NCI-H1092 (cell line): ENCODE measurements at places on chromosomes 6 and 20.

DNA sequence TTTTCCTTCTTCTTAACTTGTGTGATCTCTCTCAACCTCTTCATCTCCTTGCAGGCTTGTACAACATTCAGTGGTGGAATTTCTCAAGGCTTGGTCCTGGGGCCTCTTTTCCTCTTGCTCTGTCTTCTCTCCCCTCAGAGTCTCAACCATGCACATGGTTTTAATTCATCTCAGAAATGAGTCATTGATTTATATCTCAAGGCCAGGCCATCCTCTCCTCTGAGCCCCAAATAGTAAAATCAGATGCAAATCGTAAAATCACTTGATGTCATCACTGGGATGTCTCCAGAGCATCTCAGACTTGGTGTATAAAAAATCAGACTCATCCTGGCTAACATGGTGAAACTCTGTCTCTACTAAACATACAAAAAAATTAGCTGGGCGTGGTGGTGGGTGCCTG is 85.0 kb downstream of the FNDC1 start:
- no peak for DNase-seq

- no peak for DNase-seq
These were observed 778 bp upstream of the LIN28B start for GRCh38 chr6:104955927-104956730.

- no peak for DNase-seq
These were observed 45.1 kb downstream of the OGFRL1 start for GRCh38 chr6:71333697-71334096.

DNA sequence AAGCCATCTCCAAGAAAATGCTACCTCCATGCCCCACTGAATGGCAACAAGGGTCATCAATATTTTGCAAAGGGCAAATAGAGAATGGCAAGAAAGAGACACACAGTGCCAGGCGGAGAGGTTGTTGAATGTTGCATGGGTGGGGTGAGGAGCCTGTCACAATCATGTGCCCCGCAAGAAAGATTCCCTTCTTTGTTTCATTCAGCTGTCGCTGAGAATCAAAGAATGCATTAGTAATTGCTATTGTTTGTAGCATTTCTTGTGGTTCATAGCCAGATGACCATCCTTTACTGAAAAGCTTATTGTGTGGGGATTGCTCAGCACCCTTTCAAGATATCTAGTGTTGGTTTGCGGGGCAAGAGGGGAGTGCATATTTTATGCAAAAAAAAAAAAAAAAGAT is 166.5 kb upstream of the QKI start:
- no peak for DNase-seq

DNA sequence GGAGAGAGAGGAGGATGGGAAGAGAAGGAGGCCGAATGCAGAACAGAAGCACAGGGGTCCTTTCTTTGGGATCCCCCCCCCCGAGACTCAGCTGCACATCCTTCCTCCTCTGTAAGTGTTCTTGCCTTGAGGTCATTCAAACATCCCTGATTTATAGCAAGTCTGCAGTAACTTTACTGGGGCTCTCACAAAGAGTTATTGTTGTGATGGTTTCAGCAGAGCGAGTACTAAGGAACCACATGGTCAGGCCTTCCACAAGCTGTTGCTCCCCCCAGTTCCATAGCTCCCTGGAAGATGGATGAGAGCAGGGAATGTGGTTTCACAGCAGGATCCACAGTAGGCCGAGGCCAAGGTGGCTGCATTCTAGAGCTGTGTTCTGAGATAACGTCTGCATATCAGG is 351.4 kb upstream of the CDH4 start:
- no peak for DNase-seq

DNA sequence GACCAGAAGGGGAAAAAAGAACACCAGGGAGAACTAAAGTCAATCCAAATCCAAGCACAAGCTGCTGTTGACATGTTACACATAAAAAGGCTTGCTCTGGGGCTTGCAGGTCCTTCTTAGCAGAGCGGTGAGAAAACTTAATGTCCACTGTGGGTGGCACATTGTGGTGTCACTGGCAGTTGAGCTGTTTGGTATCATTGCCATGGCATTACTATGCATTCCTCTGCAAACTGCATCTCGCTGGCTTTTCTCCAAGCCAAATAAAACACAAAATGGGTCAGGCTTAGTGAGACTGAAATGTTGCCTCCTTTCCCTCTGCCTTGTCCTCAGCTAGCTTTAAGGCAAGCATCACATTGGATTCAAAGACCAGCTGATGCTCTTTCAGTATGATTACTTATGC is 40.9 kb downstream of the LY86 start:
- no peak for DNase-seq

DNA sequence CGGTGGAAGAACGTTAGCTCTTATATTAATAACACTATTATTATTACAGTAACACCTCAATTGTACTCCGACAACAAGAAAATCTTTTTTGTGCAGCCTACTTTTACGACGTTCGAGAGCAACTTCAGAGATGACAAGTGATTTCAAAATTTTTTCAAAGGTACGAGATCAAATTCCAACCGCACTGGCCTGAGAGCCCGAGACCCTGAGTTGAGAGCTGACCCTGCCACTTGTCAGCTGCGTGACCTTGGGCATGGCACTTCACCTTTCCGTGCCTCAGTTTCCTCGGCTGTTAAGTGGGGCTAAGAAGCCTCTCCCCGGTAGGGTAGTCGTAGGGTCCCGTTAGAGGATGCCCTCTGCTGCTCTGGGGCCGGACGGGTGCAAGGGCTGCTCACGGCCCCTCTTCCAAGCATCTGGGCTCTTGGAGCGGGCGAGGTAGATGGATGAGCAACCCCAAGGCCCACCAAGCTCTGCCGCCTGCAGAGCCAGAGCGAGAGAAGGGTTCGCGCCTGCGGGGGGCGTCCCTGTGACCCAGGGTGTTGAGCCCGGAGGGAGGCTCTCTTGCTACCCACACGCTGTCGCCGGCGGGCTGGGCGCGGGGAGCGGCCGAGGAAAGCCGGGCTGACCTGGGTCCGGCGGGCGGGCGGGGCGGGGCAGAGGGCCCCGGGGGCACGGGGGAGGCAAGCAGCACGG is 510 bp downstream of the NDRG3 start:
- DNase-seq = no peak

GRCh38 chr6:37314487-37315156 is 39.2 kb upstream of the RNF8 start:
- no peak for DNase-seq

DNA sequence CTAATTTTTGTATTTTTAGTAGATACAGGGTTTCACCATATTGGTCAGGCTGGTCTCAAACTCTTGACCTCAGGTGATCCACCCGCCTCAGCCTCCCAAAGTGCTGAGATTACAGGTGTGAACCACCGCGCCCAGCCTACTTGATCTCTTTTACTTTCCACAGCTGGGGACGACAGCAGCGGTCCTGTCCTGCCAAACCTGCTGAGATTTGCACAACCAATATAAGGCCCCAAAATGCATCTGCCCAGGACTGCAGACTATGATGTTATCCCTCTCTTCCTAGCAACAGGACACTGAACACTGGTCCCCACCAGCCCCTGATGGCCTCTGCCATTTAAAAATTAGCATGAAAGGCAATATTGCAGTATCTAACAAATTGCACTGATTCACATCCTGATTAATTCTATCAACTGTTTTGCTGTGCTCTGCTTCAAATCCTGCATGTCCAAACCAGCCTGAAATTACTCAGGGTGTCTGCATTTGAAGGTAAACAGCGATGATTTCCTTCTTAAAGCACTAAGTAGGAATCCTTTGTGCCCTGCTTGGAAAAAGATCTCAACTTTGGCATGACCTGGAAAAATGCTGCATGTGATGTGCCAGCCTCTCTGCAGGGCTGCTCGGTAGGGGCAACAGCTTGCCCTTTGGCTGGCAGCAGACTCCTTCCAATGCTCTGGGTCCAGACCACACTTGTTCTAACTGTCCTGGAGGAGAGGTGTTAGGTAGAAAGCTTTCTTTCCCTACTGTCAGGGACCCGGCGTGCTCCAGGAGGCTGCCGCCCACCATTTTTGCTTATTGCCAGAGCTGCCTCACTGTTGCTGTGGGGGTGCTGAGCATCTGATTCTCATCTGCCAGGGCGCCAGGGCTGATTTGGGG is 27.4 kb upstream of the PXDC1 start:
- DNase-seq = no peak

DNA sequence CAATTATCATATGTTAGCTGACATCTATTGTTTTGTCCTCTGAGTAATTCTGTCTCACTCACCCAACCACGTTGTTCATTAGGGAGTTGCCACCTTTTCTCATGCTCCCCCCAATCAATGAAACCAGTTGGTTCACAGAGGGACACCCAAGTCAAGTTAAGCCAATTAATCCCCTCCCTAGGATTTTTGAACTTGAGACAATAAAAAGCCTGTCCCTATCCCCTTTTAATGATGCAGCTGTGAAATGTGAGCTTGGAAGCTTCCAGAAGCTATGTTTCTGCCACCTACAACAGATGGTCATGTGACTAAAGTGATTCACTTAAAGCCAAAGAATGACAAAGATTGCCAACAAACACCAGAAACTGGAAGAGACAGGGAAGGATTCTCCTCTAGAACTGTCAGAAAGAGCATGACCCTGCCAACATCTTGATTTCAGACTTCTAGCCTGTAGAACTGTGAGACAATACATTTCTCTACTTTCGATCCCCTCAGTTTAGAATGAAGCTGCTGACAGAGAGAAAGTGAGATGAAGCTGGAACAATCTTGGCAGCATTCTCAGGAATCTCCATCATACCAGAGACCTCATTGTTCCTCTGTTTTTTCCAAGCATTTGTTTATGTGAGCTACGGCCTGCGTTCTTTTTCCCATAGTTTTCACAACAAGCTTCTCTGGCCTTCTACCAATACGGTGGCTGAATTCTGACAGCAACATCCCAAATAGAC is 57.8 kb upstream of the TPD52L1 start:
- no peak for DNase-seq

- no peak for DNase-seq
These were observed 230.9 kb downstream of the FOXC1 start for GRCh38 chr6:1840491-1841121.

GRCh38 chr6:68544450-68544849 is 90.6 kb upstream of the ADGRB3 start:
- DNase-seq = no peak

- DNase-seq = no peak
These were observed 191.6 kb downstream of the DST start for GRCh38 chr6:56450882-56451739.

- DNase-seq = peak; percentile 69
These were observed 580.3 kb upstream of the GJE1 start for GRCh38 chr6:141552463-141552862.

- no peak for DNase-seq
These were observed 98.3 kb upstream of the CHD6 start for GRCh38 chr20:41716436-41716835.

DNA sequence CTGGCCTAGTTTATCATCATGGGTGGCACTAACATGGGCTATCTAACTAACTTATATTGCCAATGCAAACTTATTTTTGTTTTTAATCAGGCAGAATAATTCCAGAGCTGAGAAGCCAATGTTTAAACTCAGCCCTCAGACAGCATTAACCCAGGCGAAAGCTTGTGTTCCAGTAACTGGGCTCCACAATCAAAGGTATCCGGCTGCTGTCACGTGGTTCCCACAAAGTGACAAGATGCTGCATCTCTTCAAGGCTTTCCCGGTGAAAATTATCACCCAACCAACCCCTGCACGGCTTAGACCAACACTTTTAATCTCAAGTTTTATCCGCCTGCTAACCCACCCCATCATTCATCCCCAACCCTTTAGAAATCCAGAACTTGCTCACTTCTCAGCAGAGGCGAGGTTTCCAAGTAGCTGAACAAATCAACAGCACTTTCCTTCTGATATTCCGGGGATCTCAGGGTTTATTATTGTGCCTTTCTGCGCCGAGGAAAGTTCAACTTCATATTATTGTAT is 885 bp downstream of the MTCL3 start:
- DNase-seq = no peak

DNA sequence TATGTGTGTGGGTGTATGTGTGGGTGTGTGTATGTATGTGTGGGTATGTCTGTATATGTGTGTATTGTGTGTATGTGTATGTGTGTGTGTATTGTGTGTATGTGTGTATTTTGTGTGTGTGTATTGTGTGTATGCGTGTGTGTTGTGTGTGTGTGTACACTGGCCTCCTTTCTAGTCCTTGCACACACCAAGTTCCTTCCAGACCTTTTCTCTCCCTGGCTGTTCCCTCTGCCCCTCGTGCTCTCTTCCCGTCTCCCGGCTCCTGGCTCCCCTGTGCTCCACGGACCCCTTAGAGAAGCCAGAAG is 11.4 kb downstream of the VSTM2L start:
- DNase-seq = no peak

GRCh38 chr6:42292004-42292740 is 74.5 kb upstream of the MRPS10 start:
- no peak for DNase-seq

GRCh38 chr20:62832212-62832922 is 15.5 kb downstream of the COL9A3 start:
- DNase-seq = peak; percentile 46

DNA sequence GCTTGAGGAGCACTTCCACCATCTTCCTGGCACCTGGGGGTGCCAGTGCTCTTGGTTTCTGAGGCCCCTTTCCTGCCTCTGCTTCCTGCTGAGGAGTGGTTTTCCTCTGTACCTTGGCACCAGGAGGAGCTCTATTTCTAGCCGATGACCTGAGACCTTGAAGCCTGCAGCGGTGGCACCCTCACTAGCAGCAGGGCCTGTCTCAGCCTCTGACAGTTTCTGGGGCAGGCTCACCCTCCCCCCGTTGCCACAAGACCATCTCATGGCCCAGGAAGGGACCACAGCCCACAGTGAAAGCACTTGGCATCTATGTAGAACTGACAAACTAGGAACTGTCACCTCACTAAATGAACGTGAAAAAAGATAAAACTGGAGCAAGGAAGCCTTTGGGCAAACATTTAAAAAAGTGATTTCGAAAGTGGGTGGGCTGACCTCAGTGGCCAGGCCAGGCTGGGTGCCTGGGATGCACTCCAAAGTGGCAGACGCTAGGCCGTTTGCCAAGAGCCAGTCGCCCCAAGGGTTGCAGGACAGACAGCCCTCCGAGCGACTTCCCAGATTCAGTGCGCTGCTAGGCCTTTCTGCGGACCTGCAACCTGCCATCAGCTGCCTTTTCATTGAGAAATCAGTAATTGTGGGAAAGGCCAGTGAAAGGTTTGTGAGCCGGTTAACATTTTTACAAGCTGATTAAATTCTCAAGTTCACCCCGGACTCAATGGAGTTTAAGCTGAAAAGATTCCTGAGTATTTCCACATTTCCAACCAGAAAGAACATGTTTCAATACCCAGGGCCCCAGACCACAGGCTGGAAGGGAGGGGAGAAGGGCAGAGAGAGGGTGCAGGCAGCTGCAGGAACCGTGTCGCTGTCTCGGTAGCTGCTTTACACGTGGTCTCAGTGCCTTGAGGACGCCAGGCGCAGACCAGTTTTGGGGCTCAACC is 303.7 kb downstream of the ESR1 start:
- DNase-seq = no peak

- DNase-seq = no peak
These were observed 155.9 kb downstream of the NRN1 start for GRCh38 chr6:5850848-5851255.

GRCh38 chr6:134117409-134117808 is 65.0 kb upstream of the SLC2A12 start:
- no peak for DNase-seq

GRCh38 chr6:90326404-90327057 is 29.9 kb upstream of the BACH2 start:
- DNase-seq = no peak

DNA sequence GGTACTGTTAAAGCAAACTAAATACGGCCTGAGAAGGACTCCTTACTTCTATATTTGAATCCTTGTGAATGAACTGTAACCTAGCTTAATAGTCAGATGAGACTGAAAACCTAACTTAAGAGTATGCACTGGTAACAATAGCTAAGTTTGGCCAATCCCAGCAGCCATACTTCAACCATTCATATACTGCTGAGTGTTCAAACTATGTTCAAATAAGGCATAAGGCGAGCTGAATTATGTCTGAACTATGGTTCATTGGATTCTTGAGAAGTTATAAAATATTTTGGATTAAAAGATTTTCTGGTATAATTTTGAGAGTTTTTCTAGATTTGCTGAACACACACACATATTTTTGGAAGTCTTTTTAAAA is 2.2 kb downstream of the SMPDL3A start:
- DNase-seq = no peak
